A375 (cell line): ENCODE measurements at places on chromosomes 6 and 20. TPM values are rescaled to one million over a fixed set of nuclear protein-coding genes. Genes with fewer than 3 reads are reported as not detected.

RIMS1 gene
- 0.94 and 1.5 TPM in 2 replicates for total RNA-seq

SLC12A5 gene
- not detected in 2 replicates for total RNA-seq

RIPOR2 gene
- total RNA-seq = 0.53 and 1.1 TPM in 2 replicates

BHLHE23 gene
- not detected in 2 replicates for total RNA-seq

VGLL2 gene
- total RNA-seq = 0.58 and 0.94 TPM in 2 replicates

PRSS35 gene
- 0.23 TPM in 1 of 2 replicates, not detected in the other for total RNA-seq

C2 gene
- 0.15 TPM in 1 of 2 replicates, not detected in the other for total RNA-seq

PERP gene
- 18.3 and 18.8 TPM in 2 replicates for total RNA-seq

C4A gene
- total RNA-seq = 0.94 and 2.3 TPM in 2 replicates

POM121L2 gene
- not detected in 2 replicates for total RNA-seq

CST2 gene
- total RNA-seq = 1.9 TPM in 1 of 2 replicates, not detected in the other

ESR1 gene
- total RNA-seq = not detected in 2 replicates

GNMT gene
- total RNA-seq = 0.57 TPM in 1 of 2 replicates, not detected in the other

EXOC2 gene
- total RNA-seq = 14.4 and 14.7 TPM in 2 replicates

GATA5 gene
- not detected in 2 replicates for total RNA-seq

SLC22A2 gene
- not detected in 2 replicates for total RNA-seq

ARG1 gene
- not detected in 2 replicates for total RNA-seq

C20orf204 gene
- total RNA-seq = 1.8 and 2.1 TPM in 2 replicates

DAAM2 gene
- 7.0 and 8.3 TPM in 2 replicates for total RNA-seq

PTK6 gene
- 0.24 TPM in 1 of 2 replicates, not detected in the other for total RNA-seq

ELOVL4 gene
- 5.1 and 5.2 TPM in 2 replicates for total RNA-seq

VWA7 gene
- total RNA-seq = 0.34 TPM in 2 replicates

RPS6KA2 gene
- total RNA-seq = 10.5 and 14.1 TPM in 2 replicates

FOXF2 gene
- 3.1 and 3.8 TPM in 2 replicates for total RNA-seq

ENPP4 gene
- total RNA-seq = 0.93 and 1.0 TPM in 2 replicates

GHRH gene
- total RNA-seq = not detected in 2 replicates

FAM209B gene
- total RNA-seq = 1.1 TPM in 1 of 2 replicates, not detected in the other

APCDD1L gene
- not detected in 2 replicates for total RNA-seq

TGM3 gene
- not detected in 2 replicates for total RNA-seq

MAP3K7 gene
- total RNA-seq = 19.0 and 20.8 TPM in 2 replicates

MOCS1 gene
- total RNA-seq = 8.5 and 9.4 TPM in 2 replicates

PEDS1 gene
- 28.9 and 36.7 TPM in 2 replicates for total RNA-seq

RING1 gene
- 33.7 and 37.4 TPM in 2 replicates for total RNA-seq

SAMD10 gene
- total RNA-seq = 1.7 and 1.9 TPM in 2 replicates

SLC17A9 gene
- 19.3 and 19.8 TPM in 2 replicates for total RNA-seq

PGC gene
- total RNA-seq = not detected in 2 replicates

GNAS-AS1 gene
- total RNA-seq = 5.1 and 8.4 TPM in 2 replicates

IL17A gene
- not detected in 2 replicates for total RNA-seq
